ENCODE measurements at places on chromosomes 1 and 21.

DNA sequence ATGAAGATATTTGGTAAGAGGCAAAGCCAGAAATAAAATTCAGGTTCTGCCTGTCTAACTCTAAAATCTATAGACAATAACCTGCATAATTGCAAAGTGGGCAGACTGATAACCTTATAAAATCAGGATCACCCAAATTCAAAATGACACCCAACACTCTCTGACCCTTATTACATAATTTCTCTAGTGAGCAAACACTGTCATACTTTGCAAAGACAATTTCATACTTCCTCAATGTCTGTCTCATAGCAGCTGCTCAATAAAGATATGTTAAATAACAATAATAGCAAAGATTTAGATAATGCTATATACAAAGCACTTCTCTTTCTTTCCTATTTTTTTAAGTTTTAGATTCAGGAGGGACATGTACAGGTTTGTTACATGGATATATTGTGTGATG, 118.5 kb downstream of the UCHL5 start:
- no peak for DNase-seq

DNA sequence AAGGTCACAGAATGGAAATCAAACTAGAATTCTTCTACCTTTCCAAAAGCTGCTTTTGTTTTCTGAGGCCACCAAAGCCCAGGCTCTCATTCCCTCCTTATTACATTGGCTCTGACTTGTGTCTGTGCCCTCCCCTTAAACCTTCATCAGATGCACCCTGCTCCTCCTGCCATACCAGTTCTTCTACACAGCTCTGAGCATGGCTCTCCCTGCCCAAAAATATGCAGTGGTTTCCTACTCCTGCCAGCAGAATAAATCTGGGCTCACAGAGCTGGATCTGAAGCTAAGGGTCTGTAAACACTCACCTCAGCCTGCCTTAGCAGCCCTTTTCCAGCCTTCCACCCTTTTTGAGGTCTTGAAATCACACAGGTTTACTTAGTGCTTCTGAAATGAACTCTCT, 55.0 kb downstream of the TTC3 start:
- no peak for DNase-seq

DNA sequence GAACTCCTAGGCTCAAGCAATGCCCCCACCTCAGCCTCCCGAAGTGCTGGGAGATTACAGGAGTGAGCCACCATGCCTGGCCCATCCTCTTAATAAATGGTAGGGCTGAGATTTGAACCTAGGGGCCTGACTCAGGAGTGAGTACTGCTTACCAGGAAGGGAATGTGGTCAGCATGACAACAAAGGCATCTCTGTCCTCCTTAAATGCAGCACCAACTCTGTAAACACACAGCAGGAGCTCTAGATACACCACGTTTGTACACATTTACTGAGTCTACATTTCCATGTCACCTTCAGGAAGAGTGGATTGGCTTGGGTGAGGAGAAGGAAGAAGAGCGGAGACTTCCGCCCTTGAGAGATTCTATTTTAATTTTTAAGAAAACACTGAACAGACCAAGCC, 38.5 kb downstream of the HIVEP3 start:
- no peak for DNase-seq

DNA sequence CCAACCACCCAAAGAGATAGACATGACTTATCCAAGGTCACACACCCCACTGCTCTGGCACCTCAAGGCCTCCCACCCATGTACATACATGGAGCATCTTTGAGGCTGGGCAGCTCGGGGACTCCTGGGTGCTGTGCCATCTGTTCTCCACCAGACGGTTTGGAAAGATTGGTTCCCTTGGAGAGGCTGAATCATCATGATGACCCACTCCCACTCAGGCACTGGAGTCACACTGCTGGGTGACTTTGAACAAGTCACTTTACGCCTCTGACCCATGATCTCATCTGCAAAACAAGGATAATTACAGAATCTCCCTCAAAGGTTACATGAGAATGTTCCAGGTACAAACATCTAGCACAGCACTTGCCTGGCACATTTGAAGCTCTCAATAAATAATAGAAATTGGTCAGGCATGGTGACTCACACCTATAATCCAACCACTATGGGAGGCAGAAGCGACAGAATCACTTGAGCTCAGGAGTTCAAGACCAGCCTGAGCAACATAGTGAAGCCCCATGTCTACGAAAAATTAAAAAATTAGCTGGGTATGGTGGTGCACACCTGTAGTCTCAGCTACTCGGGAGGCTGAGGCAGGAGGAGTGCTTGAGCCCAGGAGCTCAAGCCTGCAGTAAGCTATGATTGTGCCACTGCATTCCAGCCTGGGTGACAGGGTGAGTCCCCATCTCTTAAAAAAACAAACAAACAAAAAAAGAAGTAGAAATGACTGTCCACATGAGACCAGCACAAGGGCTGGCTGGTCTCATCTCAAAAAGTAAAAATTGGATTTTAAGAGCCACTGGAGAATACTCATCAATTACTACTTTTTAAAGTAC, 74.9 kb downstream of the RRAGC start:
- DNase-seq, result no peak

DNA sequence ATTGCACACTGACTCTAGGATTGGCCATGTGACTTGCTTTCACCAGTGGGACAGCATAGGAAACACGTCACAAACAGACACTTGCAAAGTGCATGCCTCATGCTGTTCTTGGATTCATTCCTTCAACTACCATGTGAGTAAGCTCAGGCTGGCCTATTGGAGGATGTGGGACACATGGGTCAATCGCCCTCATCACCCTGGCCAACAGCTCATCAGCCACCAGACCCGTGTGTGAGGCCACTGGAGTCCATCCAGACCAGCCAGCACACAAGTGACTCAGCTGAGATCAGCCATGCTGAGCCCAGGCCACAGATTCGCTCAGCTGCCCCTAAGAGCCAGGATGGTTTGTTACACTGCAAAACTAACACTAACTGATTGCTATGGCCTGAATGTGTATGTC, 216.1 kb upstream of the GRIK3 start:
- DNase-seq, result no peak

All from stimulated activated CD8-positive, alpha-beta memory T cell treated with anti-CD3 and anti-CD28 coated beads, Interleukin-12 subunit alpha, Interleukin-12 subunit beta, amount 100 ng/mL, for 4 hours (primary cell).